ENCODE measurements at places on chromosomes 16 and 17.

GRCh38 chr16:19898924-19899604 is 14.4 kb upstream of the GPRC5B start:
- DNase-seq: peak; percentile 72

DNA sequence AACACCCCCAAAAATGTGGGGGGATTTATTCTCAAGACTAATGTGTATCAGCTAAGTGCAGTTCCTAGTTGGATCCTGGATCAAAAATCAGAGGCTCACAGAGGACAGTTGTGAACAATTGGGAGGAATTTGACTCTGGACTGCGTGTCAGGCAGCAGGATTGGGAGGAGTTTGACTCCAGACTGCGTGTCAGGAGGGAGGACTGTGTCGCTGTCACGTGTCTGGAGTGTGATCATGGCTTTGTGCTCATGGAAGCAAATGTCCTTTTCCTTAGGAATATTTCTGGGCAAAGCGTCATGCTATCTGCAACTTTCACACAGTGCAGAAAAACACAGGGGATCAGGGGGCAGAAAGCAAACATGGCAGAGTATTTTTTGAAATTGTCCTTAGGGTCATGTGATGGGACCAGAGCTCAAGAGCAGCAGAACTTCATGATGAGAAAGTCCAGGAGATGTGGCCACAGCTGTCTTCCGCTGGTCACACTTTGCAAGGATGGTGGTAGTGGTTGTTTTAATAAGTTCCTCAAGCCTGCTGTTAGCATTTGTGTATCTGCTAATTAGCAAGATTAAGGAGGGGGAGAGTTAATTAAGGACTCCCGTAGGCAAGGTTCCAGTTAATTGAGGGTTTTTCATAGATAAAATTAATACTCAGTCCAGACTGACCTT is 122.0 kb upstream of the CHMP6 start:
- DNase-seq: no peak

GRCh38 chr17:2247005-2247404 is 56.6 kb downstream of the SMG6 start:
- no peak for DNase-seq

DNA sequence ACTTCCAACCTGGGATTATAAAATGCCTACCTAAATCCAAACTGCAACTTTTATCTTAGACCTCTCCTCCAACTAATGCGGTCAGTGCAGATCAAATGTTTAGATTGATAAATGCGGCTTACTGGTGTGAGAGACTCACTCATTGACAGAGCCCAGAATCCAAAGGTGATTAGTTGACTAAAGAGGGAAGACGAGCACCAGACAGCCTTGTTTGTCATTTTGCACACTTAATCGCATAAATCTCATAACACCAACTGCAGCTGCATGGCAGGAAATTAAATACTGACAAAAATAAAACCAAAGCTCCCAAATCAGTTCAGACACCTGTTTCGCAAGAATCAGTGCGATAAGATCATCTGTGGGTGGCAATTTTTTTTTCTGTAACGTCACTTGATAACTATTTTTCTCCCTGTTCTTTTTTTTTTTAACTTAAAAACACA is 35.9 kb downstream of the NACA2 start:
- DNase-seq: no peak

DNA sequence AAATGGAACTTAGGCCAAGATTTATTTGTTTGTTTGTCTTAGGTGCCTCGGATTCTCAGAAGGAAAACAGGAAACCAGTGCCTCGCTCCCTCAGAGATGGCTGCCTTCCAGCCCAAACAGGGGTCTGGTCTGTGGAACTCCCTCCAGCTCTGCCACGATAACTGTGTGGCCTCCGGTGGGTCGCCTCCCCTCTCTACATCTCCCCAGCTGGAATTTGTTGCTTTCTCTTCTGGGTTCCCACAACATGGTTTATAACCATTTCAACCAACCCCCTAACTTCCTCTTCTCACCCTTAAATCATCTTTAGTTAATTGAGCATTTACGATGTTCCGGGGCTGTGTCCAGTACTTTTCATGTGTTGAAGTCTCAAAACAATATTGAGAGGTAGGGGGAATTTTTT is 30.9 kb upstream of the PLLP start:
- DNase-seq: no peak

GRCh38 chr17:15364615-15365014 is 23.2 kb upstream of the TEKT3 start:
- no peak for DNase-seq

DNA sequence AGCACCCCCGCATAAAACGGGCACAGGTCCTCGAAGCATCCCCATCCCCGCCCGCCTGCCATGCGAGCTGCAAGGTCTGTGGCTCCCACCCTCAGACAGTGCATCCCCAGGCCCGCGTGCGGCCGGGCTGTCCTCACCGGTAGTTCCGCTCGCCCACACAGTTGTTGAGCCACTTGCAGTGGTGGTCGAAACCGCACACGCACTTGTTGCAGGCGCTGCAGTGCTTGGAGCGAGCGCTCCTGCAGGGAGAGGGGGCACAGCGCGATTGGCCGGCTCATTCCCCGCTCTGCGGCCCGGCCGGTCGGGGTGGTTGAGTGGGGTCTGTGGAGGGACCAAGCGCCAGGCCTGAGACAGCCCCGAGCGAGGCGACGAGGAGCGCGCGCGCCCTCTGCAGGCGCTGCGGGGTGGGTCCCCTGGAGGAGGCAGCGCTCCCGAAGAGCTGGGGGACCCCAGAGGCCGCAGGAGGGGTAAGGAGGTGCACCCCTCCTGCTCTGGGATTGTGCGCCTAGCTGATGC is 6.0 kb upstream of the TPPP3 start:
- peak; percentile 23 for DNase-seq

GRCh38 chr17:4657678-4658077 is 16.2 kb upstream of the ALOX15 start:
- peak; percentile 71 for DNase-seq

- no peak for DNase-seq
Observed at GRCh38 chr17:2338315-2338657, 985 bp downstream of the SGSM2 start.

GRCh38 chr17:17351356-17351891 is 48.3 kb downstream of the NT5M start:
- DNase-seq: no peak

DNA sequence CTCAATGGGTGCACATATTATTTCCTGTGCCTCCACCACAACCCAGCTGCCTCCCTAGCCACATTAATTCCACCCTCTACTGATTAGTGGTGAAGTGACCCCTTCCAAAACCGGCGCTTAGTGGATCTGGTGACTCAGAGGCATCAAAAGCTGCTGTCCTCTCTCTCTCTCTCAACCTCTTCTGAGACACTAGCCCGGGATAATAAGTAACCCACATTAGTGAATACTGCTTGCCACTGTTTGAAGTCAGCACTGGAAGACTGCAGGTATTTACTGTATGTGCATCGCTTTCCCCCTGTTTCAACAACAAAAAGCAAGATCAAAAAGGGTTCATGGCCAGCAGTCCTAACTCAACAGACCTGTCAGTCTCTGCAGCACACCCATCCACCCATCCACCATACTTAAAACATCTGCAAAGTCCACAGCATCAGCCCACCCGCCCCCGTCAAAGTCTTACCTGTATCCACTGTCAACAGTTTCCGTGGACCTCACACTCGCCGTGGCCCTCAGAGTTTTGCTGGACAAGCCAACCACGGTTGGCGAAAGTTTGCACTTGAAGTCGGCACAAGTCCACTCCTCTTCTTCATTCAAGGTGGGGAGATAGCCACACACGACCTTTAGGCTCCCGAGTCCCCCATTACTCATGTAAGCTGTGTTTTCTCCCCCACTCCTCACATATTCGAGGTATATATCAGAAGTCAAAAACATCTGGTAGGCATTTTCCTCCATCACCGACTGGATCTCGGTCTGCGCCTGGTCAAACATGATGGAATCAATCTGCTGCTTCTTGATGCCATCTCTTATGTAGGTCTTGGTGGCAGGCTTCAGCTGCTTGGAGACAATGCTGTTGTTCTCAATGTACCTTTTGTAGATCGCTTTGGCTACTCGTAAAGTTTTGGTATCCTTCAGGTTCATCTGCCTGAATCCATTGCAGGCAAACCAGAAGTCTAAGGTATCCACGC is 3.8 kb downstream of the AXIN2 start:
- DNase-seq: peak; percentile 59

DNA sequence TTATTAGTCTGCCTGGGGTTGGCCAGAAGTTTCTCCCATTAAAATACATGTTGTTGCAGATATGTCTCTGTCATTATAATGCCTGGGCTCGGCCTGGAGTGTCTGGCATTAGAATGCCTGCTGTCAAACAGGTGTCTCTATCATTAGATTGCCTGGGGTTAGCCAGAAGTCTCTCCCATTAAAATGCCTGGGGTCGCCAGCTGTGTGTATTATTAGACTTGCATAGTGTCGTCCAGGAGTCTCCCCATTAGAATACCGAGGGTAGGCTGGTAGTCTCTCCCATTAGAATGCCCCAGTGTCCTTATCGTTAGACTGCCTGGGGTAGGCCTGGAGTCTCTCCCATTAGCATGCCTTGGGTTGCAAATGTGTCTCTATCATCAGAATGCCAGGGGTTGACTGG is 2270.8 kb downstream of the TP53TG3F start:
- DNase-seq: no peak

- no peak for DNase-seq
Observed at GRCh38 chr16:81818568-81818896, 39.4 kb downstream of the PLCG2 start.

- peak; percentile 58 for DNase-seq
Observed at GRCh38 chr17:21239680-21240368, 13.4 kb downstream of the NATD1 start.

DNA sequence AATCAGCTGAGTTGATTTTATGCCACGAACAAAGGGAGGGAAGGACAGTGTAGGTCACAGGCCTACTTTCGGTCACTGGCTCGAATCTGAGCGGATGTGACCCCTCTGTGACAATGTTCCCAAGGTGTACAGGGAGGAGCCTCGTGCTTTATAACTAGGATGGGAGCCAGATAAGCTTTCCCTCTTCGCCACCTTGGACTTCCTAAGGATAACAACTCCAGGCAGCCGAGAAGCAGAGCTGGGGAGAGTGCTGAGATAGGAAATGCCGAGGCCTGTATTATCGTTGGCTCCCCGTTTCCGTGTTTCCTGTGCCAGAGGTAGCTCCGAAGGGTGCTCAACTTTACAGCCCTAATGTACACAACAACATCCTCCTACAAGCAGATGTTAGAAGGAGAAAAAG is 217.8 kb upstream of the IRX3 start:
- DNase-seq: no peak

- peak; percentile 69 for DNase-seq
Observed at GRCh38 chr17:47776330-47777197, 43.5 kb downstream of the TBX21 start.

GRCh38 chr17:77571155-77571981 is 387.1 kb upstream of the TNRC6C start:
- peak; percentile 2 for DNase-seq

DNA sequence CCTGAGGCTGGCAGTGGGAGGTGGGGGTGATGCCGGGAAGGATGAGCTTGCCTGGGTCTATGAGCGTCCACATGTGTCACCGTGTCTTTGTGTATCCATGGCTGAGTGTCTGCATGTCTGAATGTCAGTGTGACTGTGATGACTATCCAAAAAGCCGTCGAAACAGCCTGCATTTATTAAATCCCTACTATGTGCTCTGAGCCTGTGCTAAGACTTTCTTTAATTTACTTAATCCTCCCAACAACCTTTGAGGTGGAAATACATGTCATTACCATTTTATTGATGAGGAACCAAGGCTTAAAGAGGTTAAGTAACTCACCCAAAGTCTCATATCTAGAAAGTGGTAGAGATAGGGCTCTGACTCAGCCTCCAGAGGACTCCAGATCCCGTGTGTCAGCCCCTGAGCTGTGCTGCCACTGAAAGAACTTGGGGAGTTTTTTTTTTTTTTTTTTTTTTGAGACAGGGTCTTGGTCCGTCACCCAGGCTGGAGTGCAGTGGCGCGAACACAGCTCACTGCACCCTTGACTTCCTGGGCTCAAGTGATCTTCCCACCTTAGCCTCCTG is 20.0 kb downstream of the ARHGAP23 start:
- DNase-seq: no peak

DNA sequence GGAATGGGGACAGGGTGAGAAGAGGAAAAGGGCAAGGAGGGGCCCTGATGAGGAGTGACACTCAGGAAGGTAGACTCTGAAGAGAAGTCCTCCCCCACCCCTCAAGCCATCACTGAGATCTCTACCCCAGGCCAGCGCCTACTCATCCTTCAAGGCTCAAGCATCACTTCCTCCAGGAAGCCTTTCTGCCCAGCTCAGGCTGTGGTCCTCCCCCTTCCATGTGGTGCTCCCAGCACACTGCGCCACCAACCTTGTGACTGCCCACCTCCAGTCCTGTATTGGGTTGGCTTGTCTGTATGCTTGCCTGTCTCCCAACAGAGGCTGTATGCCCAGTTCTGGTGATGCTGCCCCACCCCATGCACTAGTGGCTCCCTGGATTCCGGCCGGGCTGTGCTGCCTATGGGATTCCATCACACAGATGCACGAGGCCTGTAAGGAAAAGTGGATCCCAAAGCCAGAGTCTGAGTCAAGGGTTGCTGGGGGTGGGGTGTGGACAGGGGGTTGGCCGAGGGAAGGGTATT is 19.8 kb upstream of the ZFP90 start:
- DNase-seq: no peak

GRCh38 chr16:27347930-27348685 is 34.3 kb downstream of the IL4R start:
- no peak for DNase-seq

- DNase-seq: no peak
Observed at GRCh38 chr16:10951026-10951425, 6.7 kb downstream of the CLEC16A start.

- DNase-seq: no peak
Observed at GRCh38 chr17:82876149-82876548, 36.3 kb upstream of the ZNF750 start.

DNA sequence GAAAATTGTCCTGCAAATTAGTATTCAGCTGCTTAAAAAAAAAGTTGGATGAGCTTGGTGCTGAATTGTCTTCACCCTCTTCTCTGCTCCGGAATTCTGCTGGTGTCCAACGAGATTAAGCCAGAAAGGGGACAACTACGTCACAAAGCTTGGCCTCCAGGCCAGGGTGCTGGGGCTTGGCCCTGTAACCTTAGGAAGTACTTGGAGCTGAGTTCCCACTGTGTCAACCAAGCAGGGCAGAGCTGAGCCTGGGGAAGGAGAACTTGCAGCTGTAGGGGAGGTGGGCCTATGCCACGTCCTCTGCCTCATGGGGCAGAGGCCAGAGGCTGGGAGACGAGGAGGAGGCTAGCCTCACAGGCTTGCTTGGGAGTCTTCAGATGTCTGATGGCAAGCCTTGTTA is 71.2 kb downstream of the CLEC16A start:
- no peak for DNase-seq

GRCh38 chr16:1258906-1259759 is 3.3 kb downstream of the TPSD1 start:
- DNase-seq: no peak

All from cardiac fibroblast (primary cell).